Suppressor macrophage treated with lipopolysaccharide for 1 hour (primary cell): ENCODE measurements at places on chromosomes 12 and 14.

GRCh38 chr14:93308686-93309345, 24.0 kb downstream of the BTBD7 start:
- DNase-seq = peak; percentile 81

DNA sequence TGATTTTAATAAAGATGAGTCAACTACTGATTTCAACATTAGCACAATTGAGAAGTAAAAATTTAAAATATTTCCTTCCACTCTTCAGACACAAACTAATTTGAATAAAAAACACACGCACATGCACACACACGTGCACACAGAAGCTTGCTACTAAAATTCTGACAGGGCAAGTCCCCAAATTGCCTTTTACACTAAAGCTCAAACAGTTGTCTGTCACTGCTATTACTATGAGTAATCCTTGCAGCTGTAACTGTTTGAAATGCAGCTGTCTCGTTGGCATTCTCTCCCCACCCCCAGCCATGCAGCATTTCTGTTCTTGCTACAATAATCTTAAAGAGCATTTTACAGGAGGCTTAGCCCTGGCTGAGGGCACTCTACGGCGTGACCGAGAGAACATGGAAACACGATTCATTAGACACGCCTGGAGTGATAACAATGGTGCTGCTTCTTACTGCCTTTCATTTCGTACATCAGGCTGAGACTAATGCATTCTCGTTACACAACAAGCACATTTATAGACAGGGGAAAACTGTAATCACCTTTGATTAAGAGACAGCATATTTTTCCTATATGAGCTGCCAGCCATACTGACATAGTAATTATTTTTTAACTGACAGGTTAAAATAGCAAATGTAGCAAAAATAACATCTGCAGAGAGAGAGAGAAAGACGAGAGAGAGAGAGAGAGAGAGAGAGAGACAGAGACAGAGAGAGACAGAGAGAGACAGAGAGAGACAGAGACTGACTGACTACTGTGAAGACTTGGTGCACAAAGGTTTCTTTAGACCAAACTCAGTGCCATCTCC, 153.8 kb downstream of the MED13L start:
- DNase-seq = peak; percentile 87

GRCh38 chr12:114528766-114529165, 122.8 kb upstream of the TBX5 start:
- no peak for DNase-seq

GRCh38 chr12:15227004-15227679, 5.9 kb upstream of the RERG start:
- peak; percentile 67 for DNase-seq

DNA sequence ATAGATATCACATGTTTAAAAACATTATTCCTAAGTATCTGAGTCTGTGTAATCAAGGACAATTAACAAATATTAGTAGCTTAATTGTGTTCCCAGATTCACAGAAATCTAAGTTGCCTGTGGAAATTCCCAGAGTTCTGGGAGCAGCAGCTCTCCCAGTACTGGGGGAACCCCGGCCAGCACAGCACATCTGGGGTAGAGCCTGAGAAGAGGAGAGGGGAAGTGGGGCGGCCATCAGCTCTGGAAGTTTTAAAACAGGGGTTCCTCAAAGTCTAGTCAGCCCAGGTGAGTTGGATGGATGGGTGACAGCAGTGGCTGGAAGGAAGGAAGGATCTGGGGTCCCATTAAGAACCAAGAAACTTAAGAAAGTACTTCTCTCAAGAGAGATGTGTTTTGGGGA, 24.6 kb downstream of the PRICKLE1 start:
- DNase-seq = peak; percentile 61

DNA sequence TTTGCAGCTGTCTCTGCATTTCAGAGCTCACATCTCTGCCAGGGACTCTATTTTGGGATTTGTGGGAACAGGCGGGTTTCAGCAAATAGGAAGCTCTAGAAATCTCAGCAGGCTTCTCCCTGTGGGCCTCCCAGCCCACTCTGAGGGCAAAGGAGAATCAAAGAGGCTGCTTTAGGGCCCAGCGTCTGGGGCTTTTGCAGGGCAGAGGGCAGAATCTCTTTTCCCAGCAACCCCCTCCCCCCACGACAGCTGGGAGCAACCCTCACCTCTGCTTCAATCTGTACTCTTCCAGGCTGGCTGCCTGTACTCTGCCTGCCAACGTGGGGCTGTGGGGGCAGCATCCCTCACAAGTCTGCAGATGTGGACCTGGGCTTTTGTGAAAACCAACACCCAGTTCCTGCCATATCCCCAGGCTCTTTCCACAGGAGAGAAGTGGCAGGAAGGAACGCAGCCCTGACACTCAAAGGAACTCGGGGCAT, 529.6 kb upstream of the TBX3 start:
- DNase-seq = no peak

DNA sequence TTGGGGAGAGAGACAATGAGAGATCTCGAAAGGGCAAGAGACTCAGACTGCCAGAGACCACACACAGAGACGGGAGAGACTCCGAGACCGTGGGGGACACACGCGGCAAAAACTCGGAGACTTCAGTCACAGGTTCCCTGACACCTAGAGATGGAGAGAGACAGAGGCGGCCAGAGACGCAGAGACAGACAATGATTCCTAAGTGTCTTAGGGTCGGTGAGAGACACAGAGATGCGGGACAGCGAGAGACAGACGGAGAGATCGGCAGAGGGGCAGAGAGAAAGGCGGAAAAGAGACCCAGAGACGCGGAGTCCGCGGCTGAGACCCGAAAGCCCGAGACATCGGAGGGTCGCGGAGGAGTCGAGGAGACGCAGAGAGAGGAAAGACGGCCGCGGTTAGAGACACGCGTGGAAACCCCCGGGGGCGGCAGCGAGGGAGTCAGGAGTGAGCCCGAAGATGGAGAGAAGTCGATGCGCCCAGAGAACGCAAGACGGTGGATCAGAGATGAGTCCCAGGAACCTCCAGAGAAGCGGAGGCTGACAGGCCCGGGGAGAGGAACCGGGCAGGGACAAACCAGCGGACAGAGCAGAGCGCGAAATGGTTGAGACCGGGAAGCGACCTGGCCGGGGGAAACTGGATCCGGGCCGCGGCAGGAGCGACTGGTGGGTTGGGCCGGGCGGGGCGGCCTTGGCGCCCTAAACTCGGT, 7.8 kb downstream of the LHX5 start:
- peak; percentile 46 for DNase-seq

GRCh38 chr12:29152223-29152868, 3.3 kb downstream of the FAR2 start:
- peak; percentile 36 for DNase-seq

GRCh38 chr12:46401662-46402061, 29.1 kb upstream of the SLC38A2 start:
- no peak for DNase-seq

- DNase-seq = peak; percentile 34
Measured at GRCh38 chr12:30845676-30846075, 80.9 kb upstream of the TSPAN11 start.

DNA sequence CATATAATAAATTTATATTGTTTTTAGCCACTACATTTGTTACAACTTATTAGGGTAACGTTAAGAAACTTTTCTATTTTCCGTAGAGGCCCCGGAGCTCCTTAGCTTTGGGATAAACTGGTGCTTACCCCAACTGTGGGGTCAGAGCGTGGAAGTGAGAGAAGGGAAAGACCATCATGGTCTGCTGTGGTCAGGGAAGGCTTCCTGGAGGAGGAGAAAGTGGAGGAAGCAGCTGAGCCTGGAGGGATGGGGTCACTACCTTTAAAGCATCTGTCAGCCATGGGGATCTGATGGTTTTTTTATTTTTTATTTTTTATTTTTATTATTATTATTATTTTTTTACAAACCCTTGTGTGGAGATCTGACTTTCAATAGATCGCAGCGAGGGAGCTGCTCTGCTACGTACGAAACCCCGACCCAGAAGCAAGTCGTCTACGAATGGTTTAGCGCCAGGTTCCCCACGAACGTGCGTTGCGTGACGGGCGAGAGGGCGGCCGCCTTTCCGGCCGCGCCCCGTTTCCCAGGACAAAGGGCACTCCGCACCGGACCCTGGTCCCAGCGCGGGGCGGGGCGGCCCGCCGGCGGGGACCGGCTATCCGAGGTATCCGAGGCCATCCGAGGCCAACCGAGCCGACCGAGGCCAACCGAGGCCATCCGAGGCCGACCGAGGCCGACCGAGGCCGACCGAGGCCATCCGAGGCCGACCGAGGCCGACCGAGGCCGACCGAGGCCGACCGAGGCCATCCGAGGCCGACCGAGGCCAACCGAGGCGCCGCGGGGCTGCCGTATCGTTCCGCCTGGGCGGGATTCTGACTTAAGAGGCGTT, 1101.2 kb upstream of the TMEM132C start:
- peak; percentile 89 for DNase-seq

GRCh38 chr14:102043251-102044025, 43.4 kb downstream of the HSP90AA1 start:
- DNase-seq = no peak

DNA sequence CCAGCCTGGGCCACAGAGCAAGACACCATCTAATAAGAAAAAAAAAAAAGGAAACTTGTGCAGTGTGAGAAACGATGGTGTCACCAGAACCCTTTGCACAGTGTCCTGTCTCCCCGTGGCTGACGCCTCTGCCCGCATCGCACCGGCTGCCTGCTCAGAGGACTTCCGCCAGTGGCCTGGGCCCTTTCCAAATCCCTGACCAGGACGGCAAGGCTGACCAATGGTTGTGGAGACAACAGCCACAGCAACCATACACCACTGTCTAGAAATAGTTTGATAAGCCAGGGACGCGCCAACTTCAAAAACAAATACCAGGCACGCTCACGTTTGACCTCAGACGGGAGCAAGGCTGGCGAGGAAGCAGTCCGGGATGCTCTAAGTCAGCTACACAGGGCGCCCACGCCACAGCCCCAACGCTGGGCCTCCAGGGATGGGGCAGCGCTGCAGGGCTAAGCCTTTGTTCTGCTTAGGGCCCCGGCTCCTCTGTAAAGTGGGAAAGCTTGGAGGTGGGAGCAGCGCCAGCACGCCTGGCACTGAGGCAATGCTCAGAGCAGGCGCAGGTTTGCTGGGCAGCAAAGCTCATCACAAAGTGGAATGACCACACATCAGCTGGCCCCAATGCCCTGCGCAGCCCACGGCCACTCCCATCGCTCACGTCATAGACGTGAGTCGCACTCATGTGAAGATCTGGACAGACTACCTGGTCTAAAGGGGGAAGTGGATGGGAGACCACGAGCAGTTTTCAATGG, 12.5 kb downstream of the PGAM5 start:
- DNase-seq = peak; percentile 63
